ENCODE measurements at places on chromosomes 13 and 19. TPM values are rescaled to one million over a fixed set of nuclear protein-coding genes. Genes with fewer than 3 reads are reported as not detected.

The FFAR1 gene
- total RNA-seq: not detected

The C19orf33 gene
- total RNA-seq: 715 TPM

The ZNF304 gene
- 2.5 TPM for total RNA-seq

The DCT gene
- total RNA-seq: not detected

The GPR18 gene
- total RNA-seq: not detected

The MEIOSIN gene
- 0.23 TPM for total RNA-seq

The SYNE4 gene
- 0.14 TPM for total RNA-seq

The ALDH16A1 gene
- total RNA-seq: 25.6 TPM

The KIR2DL4 gene
- total RNA-seq: not detected

The GIPR gene
- total RNA-seq: 3.2 TPM

The AMER2 gene
- total RNA-seq: not detected

The ADGRE1 gene
- 3.8 TPM for total RNA-seq

The SIX5 gene
- 25.4 TPM for total RNA-seq
